ENCODE measurements at places on chromosomes 11 and 22. TPM values are rescaled to one million over a fixed set of nuclear protein-coding genes. Genes with fewer than 3 reads are reported as not detected.

GRCh38 chr22:38924347-38924952, 33.0 kb upstream of the APOBEC3A start:
- peak; percentile 88 for DNase-seq
- no peaks in the 10 kb centered on the region for H3K36me3 ChIP-seq
- H3K4me1 ChIP-seq = peaks cover 39% of the 10 kb centered on the region
- peak overlapping the region; percentile 91 for H3K27ac ChIP-seq
- no peaks in the 10 kb centered on the region for H3K27me3 ChIP-seq

DNA sequence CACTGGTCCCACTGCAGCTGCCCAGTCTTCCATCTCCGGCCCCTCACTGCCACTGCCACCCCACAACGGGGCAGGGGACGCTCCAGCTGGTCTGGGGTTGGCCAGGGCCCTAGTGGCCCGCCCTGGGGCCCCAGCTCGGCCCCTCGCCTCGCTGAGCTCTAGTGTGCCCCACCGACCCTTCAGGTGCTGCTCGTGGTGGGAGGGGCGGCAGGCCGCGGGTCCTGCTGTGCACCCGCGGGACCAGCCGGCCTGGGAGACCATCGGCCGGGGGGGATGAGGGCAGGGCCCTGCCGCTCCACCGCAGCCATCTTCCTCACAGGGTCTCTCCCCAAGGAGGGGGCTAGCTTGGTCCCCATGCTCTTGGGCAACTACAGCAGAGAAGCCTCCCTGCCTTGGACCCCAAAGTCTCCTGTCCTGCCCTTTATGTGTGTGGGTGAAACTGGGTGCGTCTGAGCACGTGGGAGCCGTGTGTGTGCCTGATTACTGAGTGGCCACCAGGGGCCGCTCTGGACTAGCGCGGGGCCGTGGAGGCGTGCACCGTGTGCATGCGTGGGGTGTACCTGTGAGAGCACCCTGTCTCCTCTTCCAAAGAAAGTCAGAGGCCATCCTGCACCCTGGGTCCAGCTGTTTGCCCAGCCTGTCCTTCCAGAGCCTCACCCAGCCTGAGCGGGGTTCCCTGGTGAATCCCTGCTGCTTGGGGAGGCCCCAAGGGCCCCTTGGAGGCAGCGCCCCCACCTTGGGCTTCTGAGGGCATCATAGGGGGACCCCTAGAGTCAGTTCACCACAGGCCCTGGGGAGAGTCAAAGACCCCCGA, 6.0 kb upstream of the ACR start:
- peaks cover 4% of the 10 kb centered on the region for H3K4me1 ChIP-seq
- H3K4me3 ChIP-seq = no peak overlapping the region
- DNase-seq = peak; percentile 55
- H3K36me3 ChIP-seq = no peaks in the 10 kb centered on the region
- H3K27ac ChIP-seq = no peak overlapping the region

GRCh38 chr11:98561252-98561651, 459.5 kb upstream of the CNTN5 start:
- H3K36me3 ChIP-seq = no peaks in the 10 kb centered on the region
- H3K27ac ChIP-seq = no peak overlapping the region
- no peak for DNase-seq
- H3K27me3 ChIP-seq = no peaks in the 10 kb centered on the region
- no peaks in the 10 kb centered on the region for H3K4me1 ChIP-seq

GRCh38 chr11:11107076-11107723, 245.8 kb downstream of the CSNK2A3 start:
- DNase-seq = no peak
- no peak overlapping the region for H3K27ac ChIP-seq
- no peaks in the 10 kb centered on the region for H3K36me3 ChIP-seq
- H3K4me3 ChIP-seq = no peak overlapping the region
- no peaks in the 10 kb centered on the region for H3K27me3 ChIP-seq

DNA sequence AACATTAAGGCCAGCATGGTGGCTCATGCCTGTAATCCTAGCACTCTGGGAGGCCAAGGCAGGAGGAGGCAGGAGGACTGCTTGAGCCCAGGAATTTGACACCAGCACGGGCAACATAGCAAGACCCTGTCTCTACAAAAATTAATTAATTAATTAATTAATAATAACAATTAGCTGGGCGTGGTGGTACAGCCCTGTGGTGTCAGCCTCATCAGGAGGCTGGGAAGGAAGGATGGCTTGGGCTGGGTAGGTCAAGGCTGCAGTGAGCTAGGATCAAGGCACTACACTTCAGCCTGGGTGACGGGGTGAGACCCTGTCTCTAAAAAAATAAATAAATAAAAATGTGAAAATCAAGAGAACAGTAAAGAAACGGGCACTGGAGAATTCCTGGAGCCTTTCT, 1.4 kb downstream of the ARFGAP3 start:
- no peaks in the 10 kb centered on the region for H3K27me3 ChIP-seq
- no peak for DNase-seq

- H3K4me1 ChIP-seq = peaks cover 11% of the 10 kb centered on the region
- DNase-seq = peak; percentile 47
- H3K4me3 ChIP-seq = no peak overlapping the region
- no peak overlapping the region for H3K27ac ChIP-seq
Observed at GRCh38 chr11:100789500-100789899, 102.4 kb downstream of the ARHGAP42 start.

DNA sequence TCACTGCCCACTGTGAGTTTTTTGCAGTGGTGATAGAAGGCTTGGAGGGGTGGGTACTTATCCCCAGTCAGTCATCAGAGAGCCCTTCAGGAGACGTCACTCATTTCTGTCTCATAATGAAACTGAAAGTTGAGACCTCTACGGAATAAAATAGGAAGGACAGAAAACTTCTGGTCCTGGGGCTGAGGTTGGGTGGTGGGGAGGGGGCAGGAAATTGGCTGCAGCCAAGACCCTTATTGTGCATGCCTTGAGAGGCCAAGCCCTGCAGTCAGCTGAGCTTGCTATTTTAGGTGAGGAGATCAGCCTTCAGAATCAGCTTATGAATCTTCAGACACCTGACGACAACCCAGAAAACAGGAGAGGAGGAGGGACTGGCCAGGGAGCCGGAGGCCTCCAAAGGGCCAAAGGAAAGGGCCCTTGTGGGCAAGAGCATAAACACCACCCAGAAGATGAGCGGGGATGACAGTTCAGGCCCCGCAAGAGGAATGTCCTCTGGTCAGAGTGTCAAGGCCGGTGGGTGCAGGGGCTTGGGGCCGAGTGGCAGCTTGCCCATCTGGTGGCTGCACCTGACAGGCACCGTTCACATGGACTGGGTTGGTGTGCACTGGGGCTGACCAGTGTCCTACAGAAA, 17.9 kb upstream of the ADA2 start:
- H3K4me1 ChIP-seq = no peaks in the 10 kb centered on the region
- DNase-seq = no peak
- H3K27me3 ChIP-seq = peaks cover 9% of the 10 kb centered on the region
- H3K27ac ChIP-seq = peak overlapping the region; percentile 53

DNA sequence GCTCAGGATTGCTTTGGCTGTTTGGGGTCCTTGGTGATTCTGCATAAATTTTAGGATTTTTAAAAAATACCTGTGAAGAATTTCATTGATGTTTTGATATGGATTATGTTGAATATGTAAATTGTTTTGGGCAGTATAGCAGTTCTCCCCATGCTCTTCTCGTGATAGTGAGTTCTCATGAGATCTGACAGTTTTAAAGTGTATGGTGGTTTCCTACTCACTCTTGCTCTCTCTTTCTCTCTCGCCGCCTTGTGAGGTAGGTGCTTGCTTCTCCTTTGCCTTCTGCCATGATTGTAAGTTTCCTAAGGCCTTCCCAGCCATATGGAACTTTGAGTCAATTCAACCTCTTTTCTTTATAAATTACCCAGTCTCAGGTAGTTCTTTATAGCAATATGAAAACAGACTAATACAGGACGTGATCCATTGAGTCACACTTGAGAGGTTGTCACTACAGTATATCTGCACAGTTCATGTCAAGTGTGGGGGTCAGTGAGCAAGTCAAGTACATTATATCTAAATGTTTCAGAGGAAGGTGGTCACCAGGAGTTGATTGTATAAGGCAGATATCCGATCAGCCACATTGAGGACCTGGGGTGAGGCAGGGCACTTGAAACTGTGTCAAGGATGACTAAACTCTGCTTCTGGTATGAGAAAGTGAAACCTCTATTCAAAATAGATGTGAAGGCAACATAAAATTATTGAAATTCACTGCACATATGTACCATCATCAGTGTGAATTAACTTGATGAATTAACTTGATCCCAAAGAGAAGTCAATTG, 70.7 kb upstream of the CCDC179 start:
- H3K4me1 ChIP-seq = no peaks in the 10 kb centered on the region
- H3K27me3 ChIP-seq = no peaks in the 10 kb centered on the region
- DNase-seq = no peak

DNA sequence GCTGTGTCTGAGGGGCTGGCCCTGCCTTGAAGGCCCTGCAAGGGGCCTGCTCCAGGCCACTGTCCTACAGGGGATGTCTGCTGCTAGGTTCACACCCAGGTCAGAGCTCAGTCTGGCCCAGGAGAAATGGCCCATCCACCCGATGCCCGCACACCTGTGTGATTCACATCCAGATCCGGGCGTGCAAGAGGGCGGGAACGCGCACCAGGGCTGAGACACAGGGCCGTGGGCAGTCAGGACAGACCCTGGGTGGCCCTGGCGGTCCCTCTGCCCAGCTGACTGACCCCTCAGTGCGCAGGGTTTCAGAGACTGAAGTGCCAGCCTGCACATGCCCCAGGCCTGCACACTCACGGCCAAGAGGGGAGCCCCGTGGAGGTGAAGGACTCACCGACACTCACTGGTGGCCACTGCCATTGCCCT, 7.4 kb downstream of the TOLLIP start:
- DNase-seq = no peak
- H3K4me3 ChIP-seq = no peak overlapping the region
- H3K4me1 ChIP-seq = peaks cover 87% of the 10 kb centered on the region
- H3K27ac ChIP-seq = no peak overlapping the region
- H3K27me3 ChIP-seq = no peaks in the 10 kb centered on the region

- no peaks in the 10 kb centered on the region for H3K36me3 ChIP-seq
- no peak for DNase-seq
- no peaks in the 10 kb centered on the region for H3K27me3 ChIP-seq
- H3K27ac ChIP-seq = no peak overlapping the region
- no peak overlapping the region for H3K4me3 ChIP-seq
Observed at GRCh38 chr11:76408171-76408965, 27.2 kb downstream of the GVQW3 start.

DNA sequence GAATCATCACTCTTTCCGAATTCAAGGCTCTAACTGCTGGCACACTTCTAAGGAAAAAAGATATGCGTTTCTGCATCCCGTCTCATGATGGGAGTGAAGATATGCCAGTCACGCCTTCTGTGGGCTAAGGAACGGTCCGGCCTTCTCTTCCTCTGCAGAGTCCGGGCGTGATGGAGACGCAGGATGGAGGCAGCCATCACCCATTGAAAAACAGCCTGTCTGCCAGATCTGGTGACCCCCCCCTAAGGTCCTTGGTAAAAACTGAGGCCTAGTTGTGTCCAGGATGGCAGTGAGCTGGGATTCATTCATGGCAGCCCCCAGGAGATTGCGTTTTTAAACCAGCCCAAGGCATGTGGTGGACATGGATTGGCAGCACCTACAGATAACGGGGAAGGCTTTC, 6.9 kb upstream of the EFCAB6 start:
- H3K4me1 ChIP-seq = no peaks in the 10 kb centered on the region
- no peak overlapping the region for H3K4me3 ChIP-seq
- H3K27me3 ChIP-seq = peaks cover 21% of the 10 kb centered on the region
- no peak for DNase-seq
- no peaks in the 10 kb centered on the region for H3K36me3 ChIP-seq

DNA sequence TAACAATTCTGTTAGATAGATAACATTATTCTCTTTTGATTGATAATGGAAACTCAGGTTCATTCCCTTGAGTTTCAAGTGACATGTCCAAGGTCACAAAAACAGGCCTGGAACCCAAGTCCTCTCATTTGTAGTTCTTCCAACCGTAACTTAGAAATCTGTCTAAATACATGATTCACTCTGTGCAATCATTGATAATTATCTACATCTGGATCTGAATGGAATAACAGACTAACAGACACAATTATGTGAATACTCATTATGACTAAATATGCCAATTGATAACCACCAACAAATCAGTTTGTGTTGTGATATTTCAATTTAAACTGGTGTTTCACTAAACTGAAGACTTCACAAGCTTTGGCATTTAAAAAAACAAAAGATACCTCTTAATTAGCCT, 71.0 kb downstream of the RBFOX2 start:
- H3K4me3 ChIP-seq = no peak overlapping the region
- no peaks in the 10 kb centered on the region for H3K27me3 ChIP-seq
- no peaks in the 10 kb centered on the region for H3K4me1 ChIP-seq
- H3K36me3 ChIP-seq = no peaks in the 10 kb centered on the region
- H3K27ac ChIP-seq = no peak overlapping the region

- peak; percentile 49 for DNase-seq
- H3K36me3 ChIP-seq = no peaks in the 10 kb centered on the region
- no peak overlapping the region for H3K27ac ChIP-seq
- H3K4me1 ChIP-seq = no peaks in the 10 kb centered on the region
Observed at GRCh38 chr11:118841469-118842242, 42.0 kb upstream of the CXCR5 start.

DNA sequence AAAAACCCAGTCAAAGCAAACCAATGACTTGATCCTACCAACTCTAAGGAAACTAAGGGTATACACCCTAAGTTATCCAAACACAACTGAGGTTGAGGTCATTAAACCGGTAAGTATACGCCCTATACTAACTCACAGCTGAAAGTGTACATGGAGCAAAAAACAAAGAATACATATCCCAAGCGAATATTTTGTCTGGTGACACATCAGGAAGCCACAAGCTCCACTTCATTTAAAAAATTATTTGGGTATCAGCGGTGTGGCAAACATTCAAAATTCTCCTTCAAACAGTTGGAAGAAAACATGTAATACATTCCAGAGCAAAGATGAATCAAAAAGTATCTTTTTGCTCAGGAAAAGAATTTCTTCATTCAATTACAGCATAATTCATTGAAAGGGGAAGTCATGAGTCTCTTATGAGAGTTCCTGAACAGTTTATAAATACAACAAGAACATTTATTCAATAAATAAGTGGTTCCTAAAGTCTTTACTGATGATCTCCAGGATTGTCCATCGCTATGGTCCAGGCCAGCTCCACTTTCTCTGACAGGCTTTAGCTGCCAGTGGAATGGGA, 4.5 kb upstream of the JAML start:
- no peak overlapping the region for H3K4me3 ChIP-seq
- H3K4me1 ChIP-seq = no peaks in the 10 kb centered on the region
- peak overlapping the region; percentile 41 for H3K27ac ChIP-seq

DNA sequence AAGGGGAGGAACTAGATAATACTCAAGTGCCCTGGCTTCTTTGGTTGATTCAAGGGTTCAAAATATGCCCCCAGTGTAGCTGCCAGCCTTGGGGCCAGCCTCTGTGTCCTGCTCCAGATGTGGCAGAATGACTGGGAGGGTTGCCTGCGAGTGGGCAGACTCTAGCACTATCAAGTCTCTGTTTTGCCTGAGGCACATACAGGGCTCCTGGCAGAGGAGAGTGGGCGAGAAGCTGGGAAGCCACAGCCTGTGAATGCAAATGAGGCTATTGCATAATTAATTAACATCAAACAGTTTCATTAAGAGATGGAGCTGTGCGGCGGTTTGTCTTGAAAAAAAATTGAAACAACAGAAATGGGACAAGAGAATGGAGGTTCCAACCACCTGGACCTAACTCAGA, 50.8 kb downstream of the BUD13 start:
- H3K36me3 ChIP-seq = no peaks in the 10 kb centered on the region
- H3K27me3 ChIP-seq = peaks cover 8% of the 10 kb centered on the region
- H3K4me3 ChIP-seq = no peak overlapping the region
- no peak overlapping the region for H3K27ac ChIP-seq
- DNase-seq = no peak

The LGR4 gene
- total RNA-seq = 104 TPM

The RIMBP3C gene
- not detected for total RNA-seq

The IL10RA gene
- 25.4 TPM for total RNA-seq

The MEI1 gene
- total RNA-seq = 20.5 TPM

The RTN4R gene
- total RNA-seq = 0.64 TPM

The TMEM134 gene
- 347 TPM for total RNA-seq

The TRIM77 gene
- not detected for total RNA-seq

The C22orf31 gene
- not detected for total RNA-seq

Data from transverse colon (tissue), 4 donors.